ENCODE measurements at places on chromosomes 1 and 21.

DNA sequence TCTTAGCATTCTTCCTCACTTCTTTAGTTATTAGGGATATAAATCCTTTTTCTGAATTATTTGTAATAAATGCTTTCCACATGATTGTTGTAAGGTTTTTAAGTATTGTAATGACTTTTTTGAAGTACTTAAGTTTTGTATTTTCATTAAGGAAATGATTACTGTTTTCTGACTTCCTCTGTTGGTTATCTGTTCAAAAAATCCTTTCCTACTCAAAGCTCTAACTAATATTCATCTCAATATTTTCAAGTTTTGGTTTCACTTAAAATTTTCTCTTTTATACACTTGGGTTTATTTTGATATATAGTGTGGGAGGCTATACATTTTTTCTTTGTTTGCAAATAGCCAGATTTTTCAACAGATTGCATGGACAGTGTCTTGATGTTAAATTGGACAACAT lies 59.9 kb upstream of the NHLH2 start:
- DNase-seq: no peak

- no peak for DNase-seq
Measured at GRCh38 chr1:38183096-38183495, 136.5 kb upstream of the POU3F1 start.

DNA sequence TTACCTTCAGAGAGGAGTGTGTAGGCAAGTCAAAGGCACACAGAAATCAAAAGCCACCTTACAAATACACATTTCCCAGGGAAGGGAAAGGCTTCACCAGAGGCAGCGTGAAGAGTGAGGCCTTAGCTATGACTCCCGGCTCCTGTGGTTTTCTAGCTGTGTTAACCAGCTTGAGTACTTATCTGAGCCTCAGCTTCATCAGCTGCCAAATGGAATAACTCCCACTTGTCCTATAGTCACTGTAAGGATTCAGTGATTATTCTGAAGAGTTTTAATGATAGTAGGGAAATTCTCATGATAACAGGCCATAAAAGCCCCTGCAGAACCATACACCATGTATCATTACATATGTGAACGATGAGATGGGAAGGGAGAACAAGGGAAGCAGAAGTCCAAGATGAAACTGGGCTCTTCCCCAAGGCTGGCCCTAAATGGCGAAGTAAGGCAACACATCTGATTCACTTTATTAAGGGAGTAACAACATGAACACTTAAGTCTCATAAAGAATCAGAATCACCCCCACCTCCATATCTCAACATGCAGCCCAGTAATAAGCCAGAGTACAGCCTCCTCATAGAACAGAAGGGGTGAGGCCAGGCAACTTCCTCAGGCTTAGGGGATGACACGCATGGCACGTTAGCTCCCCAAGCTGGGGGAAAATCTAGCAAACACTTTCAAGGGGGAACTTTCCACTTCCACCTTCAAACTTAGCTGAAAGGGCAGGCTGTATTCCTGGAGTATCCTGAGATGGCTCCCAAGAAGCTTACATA lies 63.7 kb downstream of the SLC66A1 start:
- no peak for DNase-seq

DNA sequence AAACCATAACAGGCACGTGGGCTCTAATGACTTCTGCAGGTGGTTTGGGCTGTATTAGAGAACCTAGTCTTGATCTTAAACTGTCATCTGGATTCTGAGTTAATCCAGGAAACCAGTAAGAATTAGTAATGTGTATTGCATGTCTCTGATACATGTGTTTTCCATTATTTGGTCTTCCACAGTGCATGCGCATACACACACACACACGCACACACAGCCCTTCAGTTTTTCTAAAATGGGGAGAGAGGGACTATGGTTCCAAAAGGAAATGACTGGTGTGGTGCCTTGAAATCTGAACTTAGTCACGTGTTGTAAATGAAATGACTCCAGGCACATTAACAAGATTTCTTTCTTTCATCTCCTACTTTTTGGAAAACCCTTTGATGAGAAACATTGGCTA lies 67.6 kb downstream of the OLFML2B start:
- no peak for DNase-seq

DNA sequence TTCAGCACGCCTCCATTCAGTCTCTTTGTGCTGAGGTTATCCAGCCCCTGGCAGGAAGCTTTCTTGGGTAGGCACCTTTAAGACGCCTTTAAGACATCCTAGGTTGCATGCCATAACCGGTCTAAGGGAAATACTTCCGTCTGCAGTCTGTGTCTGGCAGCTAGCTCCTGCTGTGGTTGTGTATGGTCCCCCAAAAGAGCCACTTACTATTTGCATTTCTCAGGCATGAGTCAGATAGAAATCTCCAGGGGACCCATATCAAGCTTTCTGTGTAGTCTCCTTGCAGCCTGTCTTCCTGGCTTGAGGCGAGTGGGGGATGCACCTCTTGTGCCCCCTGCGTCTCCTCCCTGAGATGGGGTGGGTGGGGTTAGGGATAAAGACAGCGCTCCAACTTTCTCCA lies 10.0 kb upstream of the RYR2 start:
- no peak for DNase-seq

DNA sequence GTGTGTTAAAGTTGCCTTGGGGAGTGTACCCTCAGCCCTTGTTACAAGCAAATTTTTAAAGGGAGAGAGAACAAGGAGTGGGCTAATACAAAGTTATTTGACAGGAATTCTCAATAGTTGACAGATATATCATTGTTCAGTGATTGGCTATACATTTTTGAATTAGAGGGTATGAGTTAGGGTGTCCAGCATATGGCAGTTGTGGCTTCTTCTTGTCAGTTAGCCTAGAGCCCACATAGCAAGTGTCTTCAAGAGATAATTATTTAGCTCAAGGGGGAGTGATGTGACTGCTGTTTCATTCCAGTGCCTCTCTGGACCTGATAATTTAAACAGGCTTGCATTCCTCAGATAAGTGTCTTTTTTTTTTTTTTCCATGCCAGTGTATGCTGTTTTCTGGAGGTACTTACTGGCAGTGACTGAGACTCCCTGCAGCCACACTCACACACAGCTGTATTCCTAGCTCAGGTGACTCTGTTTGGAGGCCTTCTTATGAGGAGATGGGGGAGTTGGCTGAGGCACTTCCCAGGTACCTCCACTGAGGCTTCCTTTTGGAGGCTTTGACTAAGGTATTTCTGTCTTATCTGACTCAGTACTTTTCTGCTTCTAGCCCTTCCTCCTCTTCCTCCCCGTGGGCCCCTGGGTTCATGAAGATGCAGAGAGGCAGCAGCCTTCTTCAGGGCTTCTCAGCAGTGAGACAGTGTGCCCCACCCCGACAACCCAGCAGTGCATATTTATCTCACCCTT lies 32.3 kb downstream of the IVNS1ABP start:
- no peak for DNase-seq

GRCh38 chr1:204313675-204314074 lies 46.1 kb downstream of the PLEKHA6 start:
- no peak for DNase-seq

DNA sequence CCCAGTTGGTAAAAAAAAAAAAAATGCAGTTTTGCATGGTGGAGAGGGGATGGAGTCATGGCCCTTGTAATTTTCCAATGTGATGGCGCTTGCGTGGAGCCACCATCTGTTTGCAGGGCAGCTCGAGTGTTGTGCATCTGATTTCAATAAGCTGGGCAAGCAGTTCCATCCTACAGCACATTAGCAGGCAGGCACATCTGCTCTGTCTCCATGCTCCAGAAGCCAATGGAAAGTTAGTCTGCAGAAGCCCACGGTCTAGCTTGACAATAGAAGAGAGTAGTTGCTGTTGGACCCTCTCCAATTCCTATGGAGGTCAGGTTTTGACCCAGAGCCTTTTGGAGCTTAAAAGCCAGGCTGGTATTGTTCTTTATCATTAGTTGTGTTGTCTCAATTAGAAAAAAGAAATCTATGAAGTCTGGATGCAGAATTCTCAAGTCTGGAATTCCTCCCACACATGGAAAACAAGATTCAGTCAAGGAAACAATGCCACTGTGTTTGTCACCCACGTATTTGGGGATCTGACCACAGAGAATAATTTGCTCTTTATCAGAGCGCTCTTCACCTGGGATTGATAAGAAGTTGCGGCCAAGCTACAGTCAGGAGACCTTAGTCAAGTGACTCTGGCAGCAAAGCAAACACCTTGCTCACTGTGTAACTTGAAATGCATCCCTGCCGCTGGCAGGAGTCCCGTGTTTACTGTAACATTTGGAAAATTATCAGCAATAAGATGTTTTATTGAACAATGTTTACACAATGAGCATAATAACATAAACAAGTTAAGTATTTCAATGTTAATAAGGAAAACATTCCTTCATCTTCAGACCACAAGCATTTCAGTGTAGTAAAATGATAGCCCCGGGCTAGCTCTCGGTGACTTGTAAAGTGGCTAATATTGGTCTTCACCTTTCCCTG lies 20.7 kb downstream of the NGF start:
- DNase-seq: no peak

DNA sequence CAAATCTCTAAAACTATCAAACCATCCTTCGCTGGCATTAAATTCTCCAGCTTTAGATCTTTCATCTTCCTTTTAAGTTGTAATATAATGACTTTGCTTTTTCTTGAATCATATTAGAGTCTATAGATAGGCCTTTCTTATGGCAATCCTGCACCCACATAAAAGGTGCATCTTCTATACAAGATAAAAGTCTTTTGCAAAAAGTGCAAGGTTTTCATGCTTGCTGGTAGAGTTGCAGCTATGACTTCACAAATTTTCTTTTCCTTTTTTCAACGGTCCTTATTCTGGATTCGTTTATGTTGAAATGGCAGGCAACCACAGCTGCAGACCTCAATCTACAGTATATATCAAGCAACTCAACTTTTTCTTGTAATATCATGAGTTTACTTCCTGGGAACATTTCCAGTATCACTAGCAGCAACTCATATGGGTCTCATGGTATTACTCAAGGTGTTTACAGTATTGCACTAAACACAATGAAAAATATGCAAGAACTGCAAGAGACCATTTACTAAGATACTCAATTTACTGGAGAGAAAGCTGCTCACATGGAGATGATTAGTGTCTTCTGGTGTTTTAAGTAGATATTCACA lies 22.1 kb downstream of the OMA1 start:
- DNase-seq: peak; percentile 85
